ENCODE measurements at places on chromosomes 16 and 17.

DNA sequence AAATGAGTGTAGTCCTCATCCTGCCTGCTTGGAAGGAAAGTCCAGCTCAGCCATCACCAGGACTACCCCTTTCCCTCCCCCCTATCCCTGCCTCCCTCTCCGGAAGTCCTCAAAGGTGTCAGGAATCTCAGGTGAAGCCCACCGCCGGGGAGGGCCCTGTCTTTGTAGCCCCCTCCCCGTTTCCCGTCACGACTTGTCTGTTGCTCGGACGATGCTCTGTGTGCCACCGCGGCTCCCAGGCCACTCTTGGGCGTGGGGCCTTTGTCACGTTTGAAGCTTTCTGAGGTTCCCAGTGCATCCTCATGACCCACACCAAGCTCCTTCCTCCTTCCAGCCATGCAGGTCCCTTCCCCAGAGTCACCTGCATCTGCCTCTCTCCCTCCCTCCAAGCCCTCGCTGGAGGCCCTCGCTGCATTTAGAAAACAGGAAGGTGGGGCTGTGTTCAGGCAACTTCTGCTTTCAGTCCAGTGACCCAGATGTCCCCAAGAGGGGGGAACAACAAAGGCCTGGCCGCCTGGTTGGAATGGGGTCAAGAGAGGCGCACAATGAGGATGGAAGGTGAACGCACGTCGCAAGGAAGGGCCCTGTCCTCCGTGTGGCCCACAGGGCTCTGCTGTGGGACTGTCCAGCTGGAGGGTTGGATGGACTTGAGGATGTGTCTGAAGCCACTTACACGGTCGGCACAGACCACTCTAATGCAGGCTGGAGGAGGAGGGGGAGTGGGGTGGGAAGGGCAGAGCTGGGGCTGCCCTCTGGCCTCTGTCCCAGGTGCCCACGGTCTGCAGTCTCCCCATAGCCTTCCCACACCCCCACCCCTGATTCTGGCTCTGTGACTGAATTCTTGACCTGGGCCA, 59.9 kb downstream of the OR1D5 start:
- DNase-seq: no peak

- no peak for DNase-seq
Measured at GRCh38 chr17:82849076-82849945, 9.5 kb upstream of the ZNF750 start.

GRCh38 chr17:47816947-47817346, 4.6 kb downstream of the OSBPL7 start:
- no peak for DNase-seq

DNA sequence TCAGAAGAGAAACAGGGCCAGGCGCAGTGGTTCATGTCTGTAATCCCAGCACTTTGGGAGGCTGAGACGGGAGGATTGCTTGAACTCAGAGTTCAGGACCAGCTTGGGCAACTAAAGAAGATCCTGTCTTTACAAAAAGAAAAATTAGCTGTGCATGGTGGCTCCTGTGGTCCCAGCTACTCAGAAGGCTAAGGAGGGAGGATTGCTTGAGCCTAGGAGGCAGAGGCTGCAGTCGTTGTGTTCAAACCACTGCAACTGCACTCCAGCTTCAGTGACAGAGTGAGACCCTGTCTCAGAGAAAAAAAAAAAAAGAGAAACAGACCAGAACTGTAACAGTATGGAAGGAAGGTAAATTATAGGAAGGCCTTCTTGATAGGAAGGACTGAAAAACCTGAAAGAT, 10.3 kb downstream of the ARL4D start:
- DNase-seq: no peak

- no peak for DNase-seq
Measured at GRCh38 chr16:49499414-49499785, 125.8 kb downstream of the C16orf78 start.

- no peak for DNase-seq
Measured at GRCh38 chr17:27521281-27522027, 65.2 kb downstream of the KSR1 start.

GRCh38 chr16:24966634-24967033, 48.5 kb downstream of the ARHGAP17 start:
- DNase-seq: no peak

GRCh38 chr17:12627177-12627629, 38.5 kb upstream of the MYOCD start:
- no peak for DNase-seq

DNA sequence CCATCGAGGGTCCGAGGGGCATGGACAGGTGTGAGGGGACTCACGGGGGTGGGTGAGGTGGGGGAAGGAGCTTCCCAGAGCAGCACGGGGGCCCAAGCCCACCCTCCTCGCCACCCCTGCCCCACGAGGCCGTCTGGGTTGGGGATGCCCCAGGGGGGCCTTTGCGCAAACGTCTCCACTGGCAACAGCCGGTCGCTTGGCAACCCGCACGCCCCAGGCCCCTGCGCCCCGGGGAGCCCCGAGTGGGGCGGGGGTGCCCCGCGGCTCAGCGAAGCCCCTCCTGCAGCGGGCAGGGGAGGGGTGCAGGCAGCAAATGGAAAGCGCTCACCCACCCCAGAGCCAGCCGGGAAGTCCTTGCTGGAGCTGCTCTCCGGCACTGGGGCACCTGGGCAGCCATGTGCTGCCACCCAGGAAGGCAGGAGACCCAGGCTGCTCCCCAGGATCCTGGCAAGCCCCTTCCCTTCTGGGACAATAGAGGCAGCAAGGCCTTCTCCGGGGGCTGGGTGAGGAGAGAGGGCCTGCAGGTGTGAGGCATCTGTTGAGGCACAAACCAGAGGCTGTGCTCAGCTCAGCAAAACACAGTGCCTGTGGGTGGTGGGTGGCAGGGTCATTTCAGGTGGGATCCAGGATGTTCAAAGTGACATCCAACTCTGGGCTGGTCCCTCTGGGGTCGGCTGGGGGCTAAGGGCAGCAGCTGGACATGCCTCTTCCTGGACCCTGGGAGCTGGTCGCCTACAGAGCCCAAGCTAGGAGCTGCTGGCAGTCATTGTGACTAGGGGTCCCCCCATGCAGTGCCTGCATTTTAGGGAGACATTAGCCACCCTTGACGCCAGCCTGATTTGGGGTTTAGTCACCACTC, 80.9 kb upstream of the CBX4 start:
- no peak for DNase-seq

- no peak for DNase-seq
Measured at GRCh38 chr17:41530062-41531048, 2.2 kb upstream of the KRT19 start.

GRCh38 chr17:45136846-45137560, 1.5 kb downstream of the ACBD4 start:
- no peak for DNase-seq

GRCh38 chr16:29745853-29746345, at the start of gene C16orf54:
Gene C16orf54 (minus strand): TSS chr16:29745990. CDS start chr16:29744951, 1,039 bp downstream.
- DNase-seq: no peak

DNA sequence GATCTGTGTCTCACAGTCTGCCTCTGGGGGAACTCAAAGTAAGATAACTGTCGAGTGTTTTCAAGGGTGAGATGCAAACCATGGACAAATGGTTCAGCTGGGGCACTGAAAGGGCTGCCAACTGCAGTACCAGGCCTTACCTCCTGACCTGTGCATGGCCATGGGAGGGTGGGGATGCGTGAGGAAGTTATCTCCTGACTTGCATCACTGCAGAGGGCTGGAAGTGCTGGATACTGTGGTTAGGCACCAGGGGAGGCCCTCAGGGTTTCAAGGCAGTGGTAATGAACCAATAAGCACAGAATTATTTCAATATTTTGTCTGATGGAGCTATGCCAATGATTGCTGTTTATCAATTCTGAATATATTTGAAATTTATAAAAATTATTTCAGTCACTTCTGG, 159.2 kb downstream of the CYLD start:
- no peak for DNase-seq

DNA sequence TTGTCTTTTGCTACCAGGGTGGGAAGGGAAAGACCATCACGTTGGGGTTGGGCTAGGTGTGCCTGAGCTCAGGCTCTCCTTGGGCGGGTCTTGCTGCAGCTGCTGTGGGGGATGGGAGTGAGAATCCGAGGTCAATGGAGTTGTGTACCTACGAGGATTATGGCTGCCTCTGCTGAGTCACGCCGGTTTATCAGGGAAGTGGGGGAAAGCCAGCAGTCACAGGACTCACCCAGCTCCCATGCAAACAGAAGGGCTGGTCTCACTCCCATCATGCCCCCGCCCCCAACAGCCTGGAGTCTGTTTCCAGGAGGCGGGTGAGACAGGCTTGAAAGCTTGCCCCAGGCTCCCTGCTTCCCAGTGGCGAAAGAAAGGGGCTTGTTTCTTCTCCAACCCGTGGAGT, 1259.0 kb upstream of the GOT2 start:
- no peak for DNase-seq

GRCh38 chr17:6165806-6166205, 95.6 kb downstream of the WSCD1 start:
- no peak for DNase-seq

GRCh38 chr16:22427556-22427955, 53.1 kb upstream of the CDR2 start:
- no peak for DNase-seq

GRCh38 chr17:81941484-81942166, 4.5 kb upstream of the PYCR1 start:
- DNase-seq: no peak

GRCh38 chr16:17320009-17320408, 150.8 kb downstream of the XYLT1 start:
- no peak for DNase-seq

DNA sequence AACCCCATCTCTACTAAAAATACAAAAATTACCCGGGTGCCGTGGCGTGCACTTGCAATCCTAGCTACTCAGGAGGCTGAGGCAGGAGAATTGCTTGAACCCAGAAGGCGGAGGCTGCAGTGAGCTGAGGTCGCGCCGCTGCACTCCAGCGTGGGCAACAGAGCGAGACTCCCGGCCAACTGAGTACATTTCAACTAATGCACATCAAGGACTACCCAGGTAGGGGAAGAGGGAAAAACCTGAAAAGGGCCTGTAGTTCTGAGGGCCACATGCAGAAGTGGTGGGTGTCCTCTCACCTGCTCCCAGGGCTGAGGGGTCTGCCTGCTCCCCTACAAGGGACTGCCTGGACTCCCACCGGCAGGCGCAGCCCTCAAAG, 584 bp upstream of the SLC16A5 start:
- DNase-seq: no peak

DNA sequence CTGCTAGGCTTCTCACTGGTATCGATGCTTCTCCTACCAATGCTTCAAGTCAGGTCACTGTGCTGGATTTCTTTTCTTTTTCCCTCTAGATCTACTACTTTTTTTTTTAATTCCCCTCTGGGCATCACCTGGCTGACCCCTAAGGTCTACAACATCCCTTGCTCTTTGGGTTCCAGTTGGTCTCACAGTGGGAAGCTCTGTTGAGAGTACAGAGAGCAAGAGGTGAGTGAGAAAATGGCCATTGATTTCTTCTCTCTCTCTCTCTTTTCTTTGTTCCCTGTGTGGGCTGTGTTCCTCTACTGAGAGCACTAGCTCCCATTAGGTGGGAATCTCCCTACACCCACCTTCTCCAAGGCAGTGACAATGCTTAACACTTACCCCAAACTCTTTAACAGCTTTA, 413.4 kb downstream of the KCNJ2 start:
- no peak for DNase-seq

DNA sequence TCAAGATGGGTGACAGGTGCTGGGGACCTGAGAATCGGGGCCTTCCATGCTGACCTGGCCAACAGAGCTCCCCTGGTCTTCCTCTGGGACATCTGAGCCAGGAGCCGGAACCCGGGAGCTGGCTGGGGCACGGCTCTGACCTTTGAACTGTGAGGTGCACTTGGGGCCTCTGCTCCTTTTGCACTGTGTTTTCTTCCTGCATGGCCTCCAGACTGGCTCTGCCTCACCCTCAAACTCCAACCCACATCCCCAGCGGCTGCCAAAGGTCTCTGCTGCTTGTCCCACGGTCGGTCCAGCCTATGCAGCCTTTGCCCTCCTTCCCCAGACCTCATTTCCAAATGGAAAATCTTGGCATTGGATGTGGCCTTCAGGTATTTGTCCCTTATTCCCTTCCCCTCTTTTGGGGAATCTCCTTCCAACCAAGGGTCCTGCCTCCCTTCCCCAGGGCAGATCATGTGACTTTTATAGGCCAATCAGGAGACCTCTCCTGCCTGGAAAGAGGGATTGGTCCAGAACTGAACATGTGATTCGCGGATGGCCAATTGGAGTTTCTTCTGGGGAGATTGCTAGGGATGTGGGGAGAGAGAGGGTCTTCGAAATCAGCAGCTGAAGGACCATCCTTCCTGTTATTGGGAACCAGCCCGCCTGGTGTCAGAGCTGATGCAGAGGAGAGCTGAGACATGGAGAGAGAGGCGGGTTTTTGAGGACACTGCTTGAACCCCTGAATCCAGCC, 117.9 kb downstream of the CYLD start:
- DNase-seq: no peak

DNA sequence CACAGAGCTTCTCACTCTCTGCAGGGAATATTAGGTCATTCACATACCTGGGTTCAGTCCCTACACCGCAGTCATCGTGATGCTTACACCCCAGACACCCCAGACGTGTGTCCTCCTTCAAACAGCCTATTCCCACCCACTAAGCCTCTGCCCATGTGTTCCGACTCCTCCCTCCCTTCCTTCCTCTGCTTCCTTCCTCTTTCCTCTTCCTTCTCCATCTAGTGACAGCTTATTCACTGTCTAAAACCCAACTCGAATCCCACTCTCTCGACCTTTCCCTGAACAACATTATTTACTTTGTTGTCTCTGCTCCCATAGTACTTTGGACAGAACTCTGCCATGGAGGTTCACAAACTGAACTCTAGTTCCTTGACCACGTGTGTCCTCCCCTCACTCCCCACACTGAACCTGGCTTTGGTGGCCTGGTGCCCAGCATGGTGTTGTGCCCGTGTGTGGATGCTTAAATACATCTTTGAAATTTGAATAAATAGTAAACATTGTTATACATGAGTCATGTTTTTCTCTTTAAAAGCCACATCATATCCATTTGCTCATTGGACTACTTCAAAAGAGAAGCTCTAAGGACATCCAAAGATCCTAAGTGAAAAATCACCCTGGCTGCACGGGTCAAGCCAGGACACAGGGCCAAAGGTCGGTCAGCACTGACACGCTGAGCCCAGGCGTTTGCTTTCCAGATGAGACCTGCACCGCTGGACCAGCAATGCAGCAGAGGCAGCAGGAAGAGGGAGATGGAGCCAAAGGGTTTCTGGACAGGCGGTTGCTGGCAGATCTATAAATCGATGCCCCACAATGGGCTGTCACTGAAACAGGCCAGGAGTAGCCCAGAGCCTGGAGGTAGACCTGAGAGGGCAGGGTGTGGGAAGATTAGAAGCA, 14.1 kb upstream of the G6PC1 start:
- no peak for DNase-seq

- no peak for DNase-seq
Measured at GRCh38 chr17:55567240-55568214, 56.3 kb upstream of the SMIM36 start.

GRCh38 chr16:82699711-82700495, 73.1 kb downstream of the CDH13 start:
- DNase-seq: no peak

- no peak for DNase-seq
Measured at GRCh38 chr16:60818465-60818864, 1217.8 kb downstream of the CDH8 start.
